ENCODE measurements at places on chromosomes 11 and 22.

GRCh38 chr11:12287009-12287373 is 90.4 kb upstream of the PARVA start:
- DNase-seq, result no peak

DNA sequence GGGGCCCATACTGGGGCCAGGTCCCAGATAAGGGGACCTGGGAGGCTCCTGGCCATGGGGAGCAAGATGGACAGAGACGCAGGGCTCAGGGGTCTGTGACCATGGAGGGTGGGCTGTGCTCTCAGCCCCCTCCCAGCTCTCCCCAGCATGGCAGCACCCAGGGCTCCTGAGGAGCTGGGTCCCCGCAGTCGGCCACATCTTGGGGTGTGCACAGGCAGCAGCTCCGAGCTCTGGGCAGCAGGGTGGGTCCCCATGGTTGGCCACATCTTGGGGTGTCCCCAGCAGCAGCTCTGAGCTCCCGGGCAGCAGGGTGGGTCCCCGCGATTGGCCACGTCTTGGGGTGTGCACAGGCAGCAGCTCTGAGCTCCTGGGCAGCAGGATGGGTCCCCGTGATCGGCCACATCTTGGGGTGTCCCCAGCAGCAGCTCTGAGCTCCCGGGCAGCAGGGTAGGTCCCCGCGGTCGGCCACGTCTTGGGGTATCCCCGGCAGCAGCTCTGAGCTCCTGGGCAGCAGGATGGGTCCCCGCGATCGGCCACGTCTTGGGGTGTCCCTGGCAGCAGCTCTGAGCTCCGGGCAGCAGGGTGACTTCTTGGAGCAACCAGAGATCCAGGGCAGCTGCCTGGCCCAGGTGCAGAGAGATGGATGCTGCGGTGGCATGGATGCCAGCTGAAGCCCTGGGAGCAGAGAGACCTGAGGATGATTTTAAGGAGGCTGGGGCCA is 18.3 kb upstream of the MUC5B start:
- DNase-seq, result no peak

DNA sequence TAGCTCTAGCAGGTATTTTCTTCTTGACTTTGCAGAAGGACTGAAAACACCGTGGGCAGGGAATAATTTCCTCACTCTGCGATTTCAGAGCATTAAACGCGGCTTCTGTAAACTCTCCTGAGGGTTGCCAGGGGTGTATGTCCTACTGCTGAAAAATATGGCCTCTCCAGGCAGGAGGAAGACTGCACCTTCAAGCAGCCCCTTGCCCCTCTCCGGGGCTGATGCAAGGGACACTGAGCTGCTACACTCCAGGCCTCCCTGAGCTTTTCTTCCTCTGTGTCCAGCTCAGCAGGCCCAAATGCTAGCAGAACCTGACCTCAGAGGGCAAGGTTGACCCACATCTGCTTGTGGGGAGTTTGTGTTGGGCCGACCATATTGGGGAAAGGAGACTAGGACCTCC is 2.2 kb downstream of the CD6 start:
- no peak for DNase-seq

DNA sequence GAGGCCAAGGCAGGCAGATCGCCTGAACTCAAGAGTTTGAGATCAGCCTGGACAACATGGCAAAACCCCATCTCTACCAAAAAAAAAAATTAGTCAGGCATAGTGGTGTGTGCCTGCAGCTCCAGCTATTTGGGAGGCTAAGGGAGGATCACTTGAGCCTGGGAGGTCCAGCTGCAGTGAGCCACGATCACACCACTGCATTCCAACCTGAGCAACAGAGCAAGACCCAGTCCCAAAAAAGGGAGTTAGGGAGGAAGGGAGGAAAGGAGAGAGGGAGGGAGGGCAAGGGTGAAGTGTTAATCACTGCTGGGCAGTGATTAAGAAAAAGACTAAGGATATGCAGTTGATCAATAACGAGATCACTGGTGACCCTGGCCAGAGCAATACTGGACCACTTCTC is 56.0 kb upstream of the APOA1 start:
- DNase-seq, result no peak

- no peak for DNase-seq
Observed at GRCh38 chr11:96097844-96098421, 174.0 kb upstream of the MTMR2 start.

- DNase-seq, result no peak
Observed at GRCh38 chr11:75536786-75537641, 11.3 kb upstream of the GDPD5 start.

- no peak for DNase-seq
Observed at GRCh38 chr11:116885951-116886655, 48.7 kb upstream of the APOA1 start.

- DNase-seq, result no peak
Observed at GRCh38 chr11:58391879-58392278, 14.8 kb downstream of the OR5B3 start.

- DNase-seq, result peak; percentile 34
Observed at GRCh38 chr11:104343578-104343977, 179.6 kb upstream of the PDGFD start.

DNA sequence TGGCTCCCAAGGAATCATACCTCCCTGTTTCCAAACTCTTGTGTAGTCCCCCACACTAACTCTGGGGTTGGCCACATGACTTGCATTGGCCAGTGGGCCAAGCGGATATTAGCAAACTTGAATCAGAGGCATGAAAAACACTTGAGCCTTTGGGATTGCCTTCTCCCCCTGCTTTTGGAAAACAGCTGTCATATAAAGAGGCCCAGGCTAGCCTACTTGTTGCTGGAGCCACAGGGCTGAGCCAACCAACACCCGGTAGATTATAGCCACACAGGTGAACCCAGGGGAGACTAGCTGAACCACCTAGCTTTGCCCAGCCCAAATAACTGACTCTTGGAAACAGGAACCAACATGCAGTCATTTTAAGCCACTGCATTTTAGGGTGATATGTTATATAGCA is 354.8 kb downstream of the TENM4 start:
- DNase-seq, result no peak

GRCh38 chr11:89346601-89347000 is 144.6 kb downstream of the NOX4 start:
- DNase-seq, result no peak

GRCh38 chr11:106765469-106766258 is 252.6 kb downstream of the GUCY1A2 start:
- no peak for DNase-seq

GRCh38 chr11:45141171-45141570 is 5.3 kb upstream of the PRDM11 start:
- no peak for DNase-seq

DNA sequence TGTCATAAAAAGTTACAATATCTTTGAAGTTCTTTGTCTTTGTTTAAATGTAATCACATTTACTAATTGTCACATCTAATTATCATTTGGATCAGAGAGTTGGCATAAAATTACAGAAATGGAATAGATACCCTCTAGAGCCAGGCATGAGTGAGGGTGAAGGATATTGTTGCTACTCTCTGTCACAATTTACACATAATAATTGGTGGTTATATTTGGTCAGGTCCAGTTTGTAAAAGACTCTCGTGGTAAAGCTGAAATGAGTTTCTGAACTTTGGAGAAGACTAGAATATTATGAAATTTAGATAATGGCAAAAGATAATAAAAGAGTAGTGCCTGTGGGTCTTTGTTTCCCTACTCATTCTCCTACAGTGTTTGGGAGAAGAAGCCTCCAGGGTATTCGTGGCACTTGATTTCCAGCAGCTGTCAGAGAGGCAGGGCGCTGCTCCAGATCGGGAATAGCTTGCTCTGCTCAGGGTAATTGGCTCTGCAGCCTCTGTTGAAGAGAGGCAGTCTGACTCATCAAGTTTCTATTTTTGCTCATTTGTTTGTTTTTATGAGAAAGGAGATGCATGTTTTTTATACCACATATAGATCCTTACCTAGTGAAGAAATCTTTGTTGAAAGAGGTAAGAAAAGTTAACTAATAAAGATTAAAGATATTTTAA is 349.9 kb downstream of the CNTN5 start:
- peak; percentile 18 for DNase-seq

DNA sequence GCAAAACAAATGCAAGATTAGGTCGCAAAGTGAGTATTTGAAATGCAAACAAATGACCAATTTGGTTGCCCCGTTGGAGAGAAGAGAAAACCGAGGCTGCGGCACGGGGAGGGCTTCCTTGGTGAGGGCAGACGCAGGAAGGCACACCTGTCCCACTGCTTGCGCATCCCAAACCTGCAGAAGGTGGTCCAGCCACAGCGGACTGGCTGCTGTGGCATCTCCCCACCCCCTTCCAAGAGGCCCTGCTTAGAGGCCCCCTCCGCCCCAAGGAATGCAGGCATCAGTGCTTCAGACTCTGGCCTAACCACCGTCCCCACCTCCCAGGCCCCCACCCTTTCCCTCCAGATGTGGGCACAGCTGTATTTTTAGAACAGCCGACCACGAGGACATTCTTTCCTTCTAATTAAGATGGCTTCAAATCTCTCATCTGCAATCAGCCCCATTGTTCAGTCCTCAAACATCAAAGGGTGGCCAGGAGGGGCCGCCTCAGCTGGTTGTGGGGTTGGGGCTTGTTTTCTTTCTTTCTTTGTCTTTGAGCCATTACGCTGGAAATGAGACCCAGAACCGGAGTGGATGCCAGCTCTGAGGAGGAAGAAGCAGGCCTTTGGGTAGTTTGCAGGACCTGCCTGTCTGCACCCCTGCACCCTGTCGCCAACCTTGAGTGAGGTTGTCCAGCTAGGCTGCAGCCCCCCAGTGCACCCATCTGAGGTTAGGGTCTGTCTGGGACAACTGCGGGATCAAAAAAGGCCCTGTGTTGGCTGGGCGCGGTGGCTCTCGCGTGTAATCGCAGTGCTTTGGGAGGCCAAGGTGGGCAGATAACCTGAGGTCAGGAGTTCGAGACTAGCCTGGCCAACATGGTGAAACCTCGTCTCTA is 9.4 kb upstream of the DERL3 start:
- no peak for DNase-seq

- no peak for DNase-seq
Observed at GRCh38 chr22:23517804-23518375, 62.2 kb downstream of the IGLL1 start.

DNA sequence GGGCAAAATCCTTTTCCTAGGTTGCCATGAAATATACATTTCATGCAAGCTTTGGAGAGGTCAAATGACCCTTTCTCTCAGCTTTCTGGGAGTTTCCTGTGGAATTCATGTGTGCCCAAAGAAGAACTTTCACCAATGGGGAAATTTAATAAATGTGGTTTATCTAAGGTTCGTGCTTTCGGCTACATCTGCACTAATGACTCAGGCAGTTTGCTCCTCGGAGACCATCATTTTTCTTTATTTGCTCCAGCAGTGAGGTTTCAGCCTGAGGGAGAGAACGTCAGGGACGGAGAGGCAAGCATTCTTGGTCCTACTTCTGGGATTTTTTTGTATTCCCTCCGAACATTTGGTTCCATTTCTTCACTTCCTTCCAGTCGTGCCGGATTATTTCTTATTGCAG is 85.2 kb downstream of the FLI1 start:
- no peak for DNase-seq

GRCh38 chr11:22343371-22344032 is 5.3 kb downstream of the SLC17A6 start:
- no peak for DNase-seq

- DNase-seq, result no peak
Observed at GRCh38 chr22:39936523-39937145, 23.6 kb upstream of the TMA7B start.

DNA sequence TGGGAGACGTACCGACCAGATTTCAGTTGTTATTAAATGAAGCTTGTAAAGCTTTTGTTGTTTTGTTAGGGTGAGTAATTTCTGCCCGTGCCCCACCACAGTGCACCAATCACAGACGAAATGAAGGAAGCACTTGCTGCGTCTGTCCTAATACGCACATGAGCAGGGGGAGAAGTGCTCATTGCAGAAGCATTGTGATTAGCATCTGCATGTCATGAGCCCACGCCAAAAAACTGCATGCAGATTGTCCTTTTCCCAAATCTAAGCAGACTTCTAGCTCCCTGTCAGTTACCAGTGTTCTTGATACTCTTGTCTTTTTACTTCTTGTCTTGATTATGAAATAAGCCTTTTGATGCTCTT is 15.5 kb downstream of the RBX1 start:
- DNase-seq, result no peak

GRCh38 chr11:45872651-45873356 is 12.6 kb upstream of the MAPK8IP1 start:
- peak; percentile 84 for DNase-seq

GRCh38 chr11:128804481-128804880 is 62.6 kb downstream of the KCNJ1 start:
- DNase-seq, result no peak

- DNase-seq, result no peak
Observed at GRCh38 chr11:27717377-27717776, 17.1 kb upstream of the BDNF start.

- DNase-seq, result peak; percentile 82
Observed at GRCh38 chr11:47373876-47374719, 4.2 kb downstream of the SPI1 start.

DNA sequence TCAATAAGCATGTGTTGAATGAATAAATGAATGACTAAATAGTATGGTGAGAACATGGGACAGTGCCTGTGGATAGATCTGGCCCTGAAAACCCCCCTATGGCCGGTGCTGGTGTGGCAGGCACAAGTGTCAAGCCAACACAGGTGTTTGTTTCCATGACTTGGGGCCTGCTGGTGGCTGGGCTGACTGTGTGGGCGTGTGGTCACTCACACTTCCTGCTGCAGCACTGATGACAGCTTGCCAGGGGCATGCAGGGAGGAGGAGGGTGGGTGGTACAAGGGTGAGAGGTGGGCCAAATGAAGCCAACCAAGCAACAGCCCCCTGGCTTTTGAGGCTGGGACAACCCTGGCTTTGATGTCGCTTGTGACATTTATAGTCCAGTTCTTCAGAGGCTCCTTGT is 30.3 kb upstream of the ABCC8 start:
- no peak for DNase-seq

DNA sequence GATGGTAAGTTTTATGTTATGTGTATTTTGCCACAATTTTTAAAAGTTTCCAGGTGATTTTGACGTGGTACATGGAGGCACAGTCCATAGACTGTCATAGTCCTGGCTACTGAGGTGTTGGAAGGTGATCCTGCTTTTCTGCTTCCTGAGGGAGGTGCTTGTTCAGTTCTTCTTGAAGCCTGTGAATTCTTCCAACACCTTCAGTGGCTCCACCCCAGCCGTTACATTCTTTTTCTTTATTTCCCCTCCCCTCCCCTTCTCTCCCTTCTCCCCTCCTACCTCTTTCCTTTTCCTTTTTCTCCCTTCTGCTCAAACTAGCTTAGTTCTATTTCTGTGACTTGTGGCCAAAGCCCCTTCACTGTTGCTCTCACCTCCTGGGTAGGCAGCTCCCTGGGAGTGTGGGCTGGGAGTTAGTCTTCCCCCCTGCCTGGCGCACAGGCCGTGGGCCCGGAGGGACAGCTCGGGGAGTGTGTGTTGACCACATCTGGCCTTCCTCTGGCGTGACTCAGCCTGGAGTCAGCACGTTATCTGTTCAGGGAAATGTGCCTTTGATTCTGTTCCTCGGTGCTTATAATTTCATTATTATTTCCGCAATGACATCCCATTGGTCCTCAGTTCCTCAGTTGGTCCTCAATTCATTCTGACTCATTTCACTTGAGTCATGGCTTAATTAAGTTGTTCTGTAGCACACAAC is 566.2 kb downstream of the TBC1D22A start:
- no peak for DNase-seq

Measured in T47D (cell line).